ENCODE measurements at places on chromosomes 1 and 21.

DNA sequence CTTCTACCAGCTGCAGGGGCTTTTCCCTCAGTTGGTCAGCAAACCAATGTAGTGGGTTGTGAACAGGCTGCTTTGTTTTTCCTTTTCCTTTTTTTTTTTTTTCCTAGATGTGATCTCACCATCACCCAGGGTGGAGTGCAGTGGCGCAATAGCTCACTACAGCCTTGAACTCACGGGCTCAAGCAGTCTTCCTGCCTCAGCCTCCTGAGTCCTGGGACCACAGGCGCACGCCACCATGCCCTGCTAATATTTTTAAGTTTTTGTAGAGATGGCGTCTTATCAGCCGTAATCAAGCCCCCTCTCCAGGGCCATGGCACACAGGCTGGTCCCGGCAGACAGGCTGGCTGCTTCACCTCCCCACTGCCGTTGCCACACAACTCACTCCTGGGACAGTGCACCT, 3.4 kb upstream of the TRIM11 start:
- peak; percentile 16 for DNase-seq

- no peak for DNase-seq
Measured at GRCh38 chr1:57277681-57278080, 146.2 kb downstream of the DAB1 start.

DNA sequence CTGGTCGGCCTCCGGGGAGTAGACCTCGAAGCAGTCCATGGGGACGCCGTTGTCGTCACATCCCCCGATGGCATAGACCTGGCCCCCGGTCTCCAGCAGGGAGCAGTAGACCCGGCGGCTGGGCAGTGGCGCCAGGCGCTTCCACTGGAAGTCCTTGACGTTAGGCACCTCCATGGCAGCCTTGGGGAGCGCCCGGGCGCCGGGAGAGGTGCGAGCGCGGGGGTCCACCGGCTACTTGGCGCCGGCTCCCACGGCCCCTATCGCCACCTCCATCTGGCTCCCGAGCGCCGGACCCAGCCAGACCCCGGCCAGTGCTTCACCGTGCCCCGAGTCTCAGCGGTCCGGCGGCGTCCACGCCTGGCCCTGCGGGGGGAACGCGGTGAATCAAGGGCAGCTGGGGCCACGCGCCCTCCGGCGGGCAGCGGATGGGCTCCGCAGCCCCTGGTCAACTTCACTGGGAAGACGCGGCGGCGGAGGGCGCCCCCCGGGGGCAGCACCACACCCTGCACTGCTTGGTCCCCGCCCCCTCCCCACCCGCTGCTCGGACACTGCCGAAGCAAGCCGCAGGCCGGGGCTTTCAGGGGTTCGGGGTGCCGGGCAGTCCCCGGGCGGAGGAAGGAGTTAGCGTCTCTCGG, 13.2 kb downstream of the KLHDC8A start:
- no peak for DNase-seq

GRCh38 chr1:26791626-26792025, 3.9 kb downstream of the PIGV start:
- no peak for DNase-seq

DNA sequence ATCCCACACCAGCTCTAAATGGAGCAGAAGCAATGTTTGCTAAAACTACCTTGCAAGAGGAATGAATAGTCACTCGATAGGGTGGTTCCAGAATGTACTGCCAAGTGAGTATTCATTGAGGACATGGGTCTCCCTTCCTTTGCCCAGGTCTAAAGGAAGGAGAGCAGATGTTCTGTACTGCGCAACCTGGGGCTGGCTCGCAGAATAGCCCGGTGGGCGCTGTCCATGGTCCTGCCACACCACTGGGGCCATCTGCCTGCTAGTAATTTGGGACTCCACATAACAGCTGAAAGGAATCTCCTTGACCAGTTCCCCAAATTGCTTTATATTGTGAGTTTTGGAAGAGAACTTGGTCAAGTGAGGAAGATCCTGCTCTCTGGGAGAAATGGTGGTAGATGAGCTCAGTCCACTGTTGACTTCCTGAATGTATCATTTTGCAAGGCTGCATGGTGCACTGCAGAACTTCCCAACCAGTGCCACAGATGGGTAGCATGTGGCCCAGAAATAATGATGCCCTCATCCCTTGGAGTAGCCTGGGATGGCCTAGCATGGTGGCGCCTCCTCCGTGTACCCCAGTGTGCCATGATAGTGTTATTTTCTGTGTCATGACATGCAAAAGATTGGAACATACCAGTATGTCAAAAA, 5.7 kb downstream of the SLC6A17 start:
- DNase-seq = peak; percentile 39

DNA sequence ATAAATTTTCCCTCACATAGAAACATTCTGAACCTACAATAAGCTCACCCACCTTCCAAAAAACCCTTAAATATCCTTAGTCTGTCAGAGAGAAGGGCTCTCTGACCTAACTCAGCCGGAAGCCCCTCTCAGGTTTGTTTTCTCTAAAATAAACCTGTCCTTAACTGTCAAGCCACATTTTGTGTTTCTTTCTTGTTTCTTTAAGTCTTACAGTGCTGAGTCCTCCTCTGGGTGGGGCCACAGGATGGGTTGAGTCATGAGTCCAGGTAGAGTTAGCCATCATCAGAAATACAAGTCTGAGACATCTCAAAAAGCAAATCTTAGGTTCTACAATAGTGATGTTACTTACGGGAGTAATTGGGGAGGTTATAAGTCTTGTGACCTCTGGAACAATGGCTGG, 26.4 kb upstream of the SLC2A5 start:
- DNase-seq = no peak

GRCh38 chr21:17829472-17829871, 10.3 kb upstream of the C21orf91 start:
- no peak for DNase-seq

GRCh38 chr1:41093826-41094225, 72.3 kb upstream of the SLFNL1 start:
- DNase-seq = no peak

DNA sequence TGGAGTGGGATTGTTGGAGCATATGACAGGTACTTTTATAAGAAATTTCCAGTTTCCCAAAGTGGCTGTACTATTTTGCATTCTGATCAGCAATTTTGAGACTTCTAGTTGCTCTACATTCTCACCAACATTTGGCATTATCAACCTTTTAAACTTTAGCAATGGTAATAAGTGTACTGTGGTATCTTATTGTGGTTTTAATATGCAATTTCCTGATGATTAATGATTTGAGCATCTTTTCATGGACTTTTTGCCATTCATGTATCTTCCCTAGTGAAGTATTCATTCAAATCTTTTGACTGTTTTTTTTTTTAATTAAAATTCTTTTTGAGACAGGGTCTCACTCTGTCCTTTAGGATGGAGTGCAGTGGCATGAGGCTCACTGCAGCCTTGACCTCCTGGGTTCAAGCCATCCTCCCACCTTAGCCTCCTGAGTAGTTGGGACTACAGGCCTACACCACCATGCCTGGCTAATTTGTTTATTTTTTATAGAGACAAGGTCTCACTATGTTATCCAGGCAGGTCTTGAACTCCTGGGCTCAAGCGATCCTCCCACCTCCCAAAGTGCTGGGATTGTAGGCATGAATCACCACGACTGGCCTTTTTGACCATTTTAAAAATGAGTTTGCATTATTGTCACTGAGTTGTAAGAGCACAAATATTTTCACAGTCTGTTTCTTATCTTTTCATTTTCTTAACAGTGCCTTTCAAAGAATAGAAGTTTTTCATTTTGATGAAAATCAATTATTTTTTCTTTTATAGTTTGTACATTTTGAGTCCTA, 7.8 kb upstream of the SLC6A9 start:
- no peak for DNase-seq

DNA sequence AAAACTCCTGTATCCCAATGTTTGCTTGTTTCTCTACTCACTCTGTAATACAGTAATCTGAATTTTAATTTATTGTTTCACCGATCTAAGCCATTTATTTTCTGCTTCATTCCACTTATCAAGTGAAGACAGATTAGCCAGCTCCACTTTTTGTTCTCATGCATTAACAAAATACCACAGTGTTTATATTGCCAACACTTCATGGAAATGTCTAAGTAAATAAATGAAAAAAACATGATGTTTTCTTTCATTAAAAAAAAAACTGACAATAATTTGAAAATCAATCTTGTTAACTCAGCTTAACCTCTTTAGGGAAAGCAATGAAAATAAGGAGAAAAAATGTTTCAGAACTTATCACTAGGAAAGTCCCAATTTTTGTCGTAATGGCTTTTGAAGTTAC, 11.5 kb downstream of the ARHGAP29 start:
- no peak for DNase-seq

DNA sequence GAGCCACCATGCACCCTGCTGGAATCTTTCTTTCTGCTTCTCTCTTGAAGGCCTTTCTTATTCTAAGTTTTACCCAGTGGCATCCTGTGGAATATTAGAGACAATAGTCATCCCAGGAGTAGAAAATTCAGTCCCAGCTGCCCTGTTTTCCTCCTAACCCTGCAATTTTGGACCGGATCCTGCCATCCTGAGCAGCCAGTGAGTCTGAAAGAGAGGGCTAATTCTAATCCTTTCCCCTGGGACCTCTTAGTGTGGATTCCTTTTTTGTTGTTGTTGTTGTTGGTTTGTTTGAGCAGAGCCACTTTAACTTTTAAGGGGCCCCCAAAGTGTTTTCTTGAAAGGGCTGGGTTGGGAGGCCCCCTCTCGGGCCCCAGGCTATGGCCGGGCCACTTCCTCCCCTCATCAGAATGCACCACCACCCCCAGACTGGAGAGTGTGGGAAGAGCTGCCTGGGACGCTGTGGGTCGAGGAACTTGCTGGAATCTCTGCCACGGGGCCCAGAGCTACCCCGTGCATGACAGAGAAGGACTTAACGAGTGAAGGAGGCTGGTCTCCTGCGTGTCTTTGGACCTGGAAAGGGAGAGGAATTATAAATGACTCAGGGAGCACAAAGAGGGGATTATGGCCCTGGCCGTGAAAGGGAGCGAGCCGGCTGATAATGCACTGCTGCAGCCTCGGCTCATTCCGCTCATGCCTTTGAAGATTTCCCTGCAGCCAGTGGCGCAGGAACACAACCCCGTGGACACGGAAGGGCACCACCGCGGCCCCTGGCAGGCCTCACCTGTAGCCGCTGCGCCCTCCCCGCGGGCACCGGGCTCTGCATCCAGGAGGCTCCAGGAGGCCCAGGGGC, 81.0 kb upstream of the AKT3 start:
- DNase-seq = no peak

- DNase-seq = no peak
Measured at GRCh38 chr1:214349008-214349407, 68.0 kb downstream of the SMYD2 start.

GRCh38 chr1:202659541-202659940, 50.7 kb downstream of the SYT2 start:
- no peak for DNase-seq

DNA sequence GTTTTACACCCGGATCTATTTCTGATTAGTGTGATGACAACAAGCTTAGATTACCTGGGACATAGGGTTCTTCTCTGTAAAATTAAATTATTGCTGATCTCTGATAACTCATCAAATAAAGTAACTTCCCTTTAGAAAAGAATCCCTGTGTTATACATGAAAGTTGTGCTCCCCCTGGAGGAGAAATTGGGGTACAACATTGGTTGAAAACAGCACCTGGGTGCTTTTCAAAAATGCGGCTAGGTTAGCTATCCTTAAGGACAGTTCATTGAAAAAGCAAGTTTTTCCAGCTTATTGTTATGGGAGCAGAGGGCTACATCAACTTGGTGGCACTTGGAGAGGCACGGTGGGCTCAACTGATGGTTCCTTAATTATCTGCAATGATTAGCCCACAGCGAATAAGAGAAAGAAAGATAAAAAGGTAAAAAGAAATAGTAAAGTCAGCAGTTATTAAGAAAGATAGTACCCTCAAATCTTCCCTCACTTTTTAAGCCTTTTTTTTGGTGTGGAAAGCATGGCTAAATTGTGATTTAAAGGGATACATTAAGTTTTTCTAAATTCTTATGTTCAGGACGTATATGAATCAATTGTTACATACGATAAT, 97.8 kb downstream of the FMN2 start:
- DNase-seq = no peak

DNA sequence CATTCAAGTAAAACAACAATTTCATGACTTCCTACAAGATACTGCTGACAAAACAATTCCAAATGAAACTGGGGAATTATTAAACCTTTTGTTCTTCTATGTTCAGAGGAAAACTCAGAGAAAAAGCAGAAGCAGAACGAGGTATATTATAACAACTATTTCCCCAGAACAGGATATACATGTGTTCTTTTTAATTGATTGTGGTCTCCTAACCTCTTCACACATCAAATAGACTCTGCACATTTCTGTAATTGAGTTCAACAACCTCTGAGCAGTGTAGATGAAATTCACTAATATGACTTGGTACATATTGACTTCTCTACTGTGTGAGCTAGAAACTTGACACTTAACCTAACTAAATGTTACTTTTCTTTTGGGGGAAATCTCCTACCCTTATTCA, 584.2 kb downstream of the NEGR1 start:
- DNase-seq = no peak

GRCh38 chr1:7524341-7525337, 246.5 kb upstream of the VAMP3 start:
- no peak for DNase-seq

- no peak for DNase-seq
Measured at GRCh38 chr1:22490309-22490708, 38.7 kb downstream of the ZBTB40 start.

GRCh38 chr1:205668951-205669340, 11.4 kb downstream of the SLC45A3 start:
- no peak for DNase-seq

- DNase-seq = no peak
Measured at GRCh38 chr1:54028306-54029251, 10.6 kb upstream of the LDLRAD1 start.

GRCh38 chr1:159925719-159926078, 392 bp upstream of the TAGLN2 start:
- DNase-seq = peak; percentile 52

- DNase-seq = no peak
Measured at GRCh38 chr21:16777041-16777720, 735.7 kb upstream of the CXADR start.

DNA sequence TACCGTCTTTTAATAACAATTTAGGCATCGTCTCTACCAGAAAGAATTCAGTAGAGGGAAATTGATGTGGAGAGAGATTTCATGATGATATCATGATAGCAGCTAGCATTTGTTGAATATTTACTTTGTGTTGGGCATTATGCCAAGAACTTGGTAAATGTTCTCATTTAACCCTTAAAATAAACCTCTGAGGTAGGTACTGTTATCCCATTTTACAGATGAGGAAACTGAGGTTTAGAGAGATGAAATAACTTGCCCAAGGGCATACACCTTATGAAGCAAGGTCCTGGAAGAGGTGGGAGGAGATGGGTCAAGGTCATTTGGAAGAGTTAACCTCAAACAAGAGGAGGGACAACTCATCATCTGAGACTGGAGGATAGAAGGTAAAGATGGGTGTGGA, 34.8 kb downstream of the TSNAX start:
- no peak for DNase-seq

DNA sequence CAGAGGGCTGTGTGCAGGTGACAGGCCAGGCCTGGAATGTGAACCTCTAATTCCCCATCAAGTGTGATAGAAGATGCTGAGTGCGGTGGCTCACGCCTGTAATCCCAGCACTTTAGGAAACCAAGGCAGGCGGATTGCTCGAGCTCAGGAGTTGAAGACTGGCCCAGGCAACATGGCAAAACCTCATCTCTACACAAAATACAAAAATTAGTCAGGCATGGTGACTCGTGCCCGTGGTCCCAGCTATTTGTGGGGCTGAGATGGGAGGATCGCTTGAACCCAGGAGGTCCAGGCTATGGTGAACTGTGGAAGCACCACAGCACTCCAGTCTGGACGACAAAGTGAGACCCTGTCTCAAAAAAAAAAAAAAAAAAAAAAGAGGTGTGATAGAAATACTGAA, 40.1 kb upstream of the PUM1 start:
- no peak for DNase-seq

GRCh38 chr1:174337000-174337681, 110.6 kb upstream of the GPR52 start:
- DNase-seq = no peak

Data from activated CD4-positive, CD25-positive, alpha-beta regulatory T cell treated with anti-CD3 and anti-CD28 coated beads, Interleukin-2, amount 50 U/mL, for 72 hours (primary cell).